Bronchus fibroblast of lung (primary cell): ENCODE measurements at places on chromosomes 6 and 20. TPM values are rescaled to one million over a fixed set of nuclear protein-coding genes. Genes with fewer than 3 reads are reported as not detected.

Gene WFDC10B
- total RNA-seq: not detected in 2 replicates

Gene PAK5
- total RNA-seq: under 0.01 TPM in 1 of 2 replicates, not detected in the other

Gene FAM210B
- total RNA-seq: 25.6 and 26.6 TPM in 2 replicates

Gene IMPG1
- total RNA-seq: 0.30 TPM in 1 of 2 replicates, not detected in the other

Gene DBNDD2
- total RNA-seq: 9.6 and 12.8 TPM in 2 replicates

Gene STX11
- 0.50 and 1.2 TPM in 2 replicates for total RNA-seq

Gene EYA2
- 0.74 and 1.0 TPM in 2 replicates for total RNA-seq

Gene ELOVL2
- under 0.01 and 0.17 TPM in 2 replicates for total RNA-seq

Gene MATN4
- not detected in 2 replicates for total RNA-seq

Gene SPATS1
- total RNA-seq: not detected in 2 replicates

Gene CAGE1
- 0.17 TPM in 1 of 2 replicates, not detected in the other for total RNA-seq

Gene SLC35D3
- not detected in 2 replicates for total RNA-seq

Gene GSTA3
- not detected in 2 replicates for total RNA-seq

Gene F13A1
- not detected in 2 replicates for total RNA-seq

Gene MUC22
- total RNA-seq: not detected in 2 replicates
